ENCODE measurements at places on chromosomes 12 and 14.
A peak's percentile ranks its signal among the peaks of the same experiment; 100 is the strongest.

GRCh38 chr12:104411826-104412641 is 44.7 kb upstream of the CHST11 start:
- no peak for DNase-seq

DNA sequence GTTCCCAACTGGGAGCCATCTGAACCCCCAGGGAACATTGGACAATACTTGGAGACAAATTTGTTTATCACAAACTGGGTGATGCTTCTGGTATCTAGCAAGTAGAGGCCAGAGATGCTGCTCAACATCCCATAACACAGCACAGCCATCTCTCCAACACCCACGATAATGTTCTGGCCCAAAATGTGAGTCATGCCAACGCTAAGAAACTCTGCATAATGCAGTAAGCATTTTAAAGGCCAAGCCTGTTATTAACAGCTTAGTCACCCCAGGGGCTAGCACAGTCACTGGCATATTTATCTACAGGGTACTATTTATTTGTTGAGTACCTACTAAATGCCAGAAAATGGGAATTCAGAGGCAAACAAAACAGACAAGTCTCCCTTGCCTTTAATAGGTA is 873.1 kb upstream of the TMEM132C start:
- DNase-seq = no peak

DNA sequence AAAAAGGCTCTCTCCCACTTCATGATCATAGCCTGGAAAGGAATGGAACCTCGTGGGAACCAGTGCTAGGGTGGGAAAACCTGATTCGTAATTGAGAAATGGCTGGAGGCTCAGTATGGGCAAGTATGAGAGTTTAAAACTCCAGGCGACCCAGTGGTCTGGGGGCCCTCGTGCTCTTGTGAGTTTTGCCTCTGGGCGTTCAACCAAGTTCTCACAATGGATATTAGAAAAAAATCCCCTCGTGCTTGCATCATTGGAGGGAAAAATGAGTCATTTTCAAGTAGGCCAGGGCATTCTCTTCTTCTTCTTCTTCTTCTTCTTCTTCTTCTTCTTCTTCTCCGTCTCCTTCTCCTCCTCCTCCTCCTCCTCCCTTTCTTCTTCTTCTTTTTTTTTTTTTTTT is 39.0 kb downstream of the GPR68 start:
- DNase-seq = no peak

- no peak for DNase-seq
These were observed 62.2 kb downstream of the PPP1R36 start for GRCh38 chr14:64612021-64612380.

DNA sequence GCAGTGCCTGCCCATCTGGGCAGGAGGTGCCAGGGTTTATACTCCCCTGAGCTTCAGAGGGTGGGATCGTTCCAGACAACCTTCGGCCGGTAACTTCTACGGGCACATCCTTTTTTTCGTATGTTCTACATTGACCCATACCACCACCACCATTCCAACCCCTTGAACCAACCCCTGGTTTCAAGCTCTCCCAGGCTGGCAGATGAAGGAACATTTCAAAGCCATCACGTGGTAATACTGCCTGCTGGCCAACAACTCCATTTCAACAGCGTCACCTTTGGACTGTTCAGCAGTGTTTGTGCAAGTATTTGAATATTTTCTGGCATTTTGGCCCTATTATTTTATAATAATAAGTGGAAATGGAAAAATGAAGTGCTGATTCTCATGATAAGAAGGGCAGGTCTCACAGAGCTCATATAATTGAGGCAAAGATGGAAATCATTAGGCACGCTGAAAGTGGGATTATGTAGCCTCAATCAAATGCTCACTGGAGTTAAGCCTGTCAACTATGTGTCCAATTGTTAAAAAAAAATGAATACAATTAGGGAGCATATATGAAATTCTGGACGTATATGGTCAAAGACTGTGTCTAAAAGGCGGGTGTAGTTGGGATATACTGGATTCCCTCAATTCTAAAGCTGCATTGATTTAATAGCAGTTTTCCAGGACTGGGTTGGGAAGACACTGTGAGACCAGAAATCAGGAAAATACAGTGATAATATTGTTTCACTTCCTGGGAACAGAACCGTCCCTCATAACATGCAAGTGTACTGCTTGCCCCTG is 162.1 kb downstream of the ZFP36L1 start:
- no peak for DNase-seq

- DNase-seq = no peak
These were observed 8.2 kb downstream of the DMAC2L start for GRCh38 chr14:50320283-50320682.

- DNase-seq = no peak
These were observed 11.0 kb downstream of the PXMP2 start for GRCh38 chr12:132698341-132698740.

GRCh38 chr14:38887696-38888095 is 215.3 kb downstream of the SEC23A start:
- DNase-seq = no peak

DNA sequence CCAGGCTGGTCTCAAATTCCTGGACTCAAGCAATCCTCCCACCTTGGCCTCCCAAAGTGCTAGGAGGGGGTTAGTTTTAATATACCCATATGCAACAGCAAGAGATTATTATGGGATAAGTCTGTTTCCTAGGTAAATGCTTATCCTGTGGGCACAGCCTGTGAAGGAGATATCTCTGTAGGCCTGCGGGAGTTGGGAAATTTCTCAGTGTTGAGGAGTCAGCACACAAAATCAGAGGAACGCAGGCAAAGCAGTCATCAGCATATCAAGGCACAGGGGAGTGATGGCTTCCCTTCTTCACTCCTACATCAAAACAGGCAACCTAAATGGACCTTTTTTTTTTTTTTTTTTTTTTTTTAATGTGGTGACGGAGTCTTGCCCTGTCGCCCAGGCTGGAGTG is 20.9 kb upstream of the TMED10 start:
- no peak for DNase-seq

GRCh38 chr14:34211732-34212131 is 250.3 kb downstream of the SPTSSA start:
- no peak for DNase-seq

GRCh38 chr14:101373690-101374295 is 187.5 kb upstream of the DIO3 start:
- DNase-seq = no peak

- peak; percentile 64 for DNase-seq
These were observed 751 bp upstream of the GPRC5A start for GRCh38 chr12:12890543-12891079.

- no peak for DNase-seq
These were observed 31.2 kb downstream of the NUAK1 start for GRCh38 chr12:106107566-106107965.

GRCh38 chr12:31929027-31929526 is 30.1 kb upstream of the RESF1 start:
- no peak for DNase-seq

- DNase-seq = no peak
These were observed 21.4 kb upstream of the HECTD1 start for GRCh38 chr14:31229009-31229408.

DNA sequence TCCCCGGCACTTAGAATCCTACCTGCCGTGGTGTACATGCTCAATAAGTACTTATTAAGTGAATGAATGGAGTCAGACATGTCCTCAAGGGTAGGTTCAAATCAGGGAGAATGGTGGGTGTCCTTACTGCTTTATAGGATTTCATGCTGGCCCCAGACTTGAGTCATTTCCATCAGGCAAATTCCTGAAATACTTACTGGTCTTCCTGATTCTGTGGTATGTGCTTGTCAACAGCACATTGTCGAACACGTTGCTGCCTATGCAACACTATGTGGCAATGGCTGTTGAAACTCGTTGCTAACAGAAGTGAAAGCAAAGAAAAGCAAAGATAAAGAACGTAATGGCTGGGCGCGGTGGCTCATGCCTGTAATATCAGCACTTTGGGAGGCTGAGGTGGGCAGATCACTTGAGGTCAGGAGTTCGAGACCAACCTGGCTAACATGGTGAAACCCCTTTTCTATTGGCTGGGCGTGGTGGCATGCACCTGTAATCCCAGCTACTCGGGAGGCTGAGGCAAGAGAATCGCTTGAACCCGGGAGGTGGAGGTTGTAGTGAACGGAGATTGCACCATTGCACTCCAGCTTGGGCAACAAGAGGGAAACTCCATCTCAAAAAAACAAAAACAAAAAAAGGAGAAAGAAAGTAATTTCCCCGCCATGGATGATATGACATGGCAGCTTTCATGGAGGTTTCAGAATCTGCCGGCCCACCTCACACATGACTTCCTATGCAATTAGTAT is 214.9 kb downstream of the ZFP36L1 start:
- DNase-seq = no peak

DNA sequence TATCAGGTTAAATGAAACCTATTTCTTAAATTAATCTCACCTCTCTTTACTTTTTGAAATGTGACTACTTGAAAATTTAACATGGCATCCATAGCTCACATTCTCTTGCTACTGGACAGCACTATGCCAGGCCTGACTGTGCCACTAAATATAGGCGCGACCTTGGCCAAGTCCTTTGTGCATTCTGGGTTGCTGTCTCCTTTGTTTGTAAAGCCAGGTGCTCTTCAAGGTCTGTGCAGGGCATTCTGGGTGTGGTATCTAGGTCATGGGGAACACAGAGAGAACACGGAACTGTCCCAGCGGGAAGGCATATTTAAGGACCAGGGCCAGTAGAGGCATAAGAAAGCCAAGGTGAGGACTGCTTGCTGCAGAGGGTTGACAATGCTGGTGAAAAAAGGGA is 121.2 kb downstream of the ZNF664 start:
- DNase-seq = no peak

DNA sequence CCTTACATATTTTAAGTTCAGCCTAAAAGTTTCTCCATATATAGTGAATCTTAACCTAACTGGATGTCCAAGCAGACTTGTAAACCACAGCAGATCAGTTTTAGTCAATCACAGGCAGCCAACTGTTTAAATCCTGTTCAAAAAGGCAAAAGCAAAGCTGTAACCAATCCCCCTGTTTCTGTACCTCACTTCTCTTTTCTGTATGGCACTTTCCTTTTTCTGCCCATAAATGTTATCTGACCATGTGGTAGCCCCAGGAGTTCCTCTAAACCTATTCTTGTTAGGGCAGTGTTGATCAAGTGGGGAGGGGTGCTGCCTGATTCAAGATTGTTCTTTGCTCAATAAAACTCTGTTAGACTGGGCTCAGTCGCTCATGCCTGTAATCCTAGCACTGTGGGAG is 8.5 kb upstream of the DACT1 start:
- no peak for DNase-seq

DNA sequence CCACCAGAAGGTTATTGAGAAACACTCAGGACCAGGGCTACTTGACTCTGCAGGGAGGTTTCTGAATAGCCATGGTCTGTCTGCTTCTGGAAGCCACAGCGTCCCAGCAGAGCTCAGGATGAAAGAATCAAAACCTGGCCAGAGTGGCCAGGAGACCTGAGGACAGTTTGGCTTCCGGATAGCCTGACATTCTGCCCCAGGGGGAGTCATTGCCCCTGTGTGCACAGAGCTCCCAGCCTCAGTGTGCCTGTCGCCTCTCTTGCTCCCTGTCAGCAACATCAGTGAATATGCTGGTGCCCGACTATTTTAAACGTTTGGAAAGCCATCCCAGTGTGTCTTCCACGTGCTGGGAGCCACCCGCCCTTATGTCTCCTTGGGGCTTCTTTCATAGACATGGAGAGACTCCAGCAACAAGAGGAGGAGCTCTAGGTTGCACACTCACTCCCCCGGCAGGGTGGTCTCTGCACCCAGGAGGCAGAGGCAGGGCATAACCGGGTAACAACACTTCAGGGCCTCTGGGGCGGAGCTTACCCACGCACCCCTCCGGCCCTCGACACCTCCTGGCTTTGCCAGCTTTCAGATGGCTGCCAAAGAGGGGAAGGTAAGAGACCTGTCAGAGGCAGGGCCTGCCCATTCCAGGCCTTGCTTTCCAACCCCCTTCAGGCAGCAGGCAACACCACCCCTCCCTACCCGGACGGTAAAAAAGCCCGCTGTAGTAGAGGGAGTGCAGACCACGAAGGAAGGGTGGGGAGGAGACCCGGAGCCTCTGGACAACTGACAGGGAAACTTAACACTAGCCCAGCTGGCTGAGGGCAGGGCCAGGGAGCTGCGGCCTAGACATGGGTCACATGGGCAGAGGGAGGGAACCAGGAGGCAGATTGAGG is 19.0 kb upstream of the SLC6A12 start:
- DNase-seq = no peak

GRCh38 chr12:45697371-45697770 is 32.1 kb upstream of the ARID2 start:
- DNase-seq = no peak

GRCh38 chr12:1481906-1482305 is 112.5 kb downstream of the FBXL14 start:
- no peak for DNase-seq

- DNase-seq = no peak
These were observed 153.8 kb downstream of the LRIG3 start for GRCh38 chr12:58766513-58766870.

GRCh38 chr12:52054231-52054832 is 3.1 kb downstream of the NR4A1 start:
- no peak for DNase-seq

DNA sequence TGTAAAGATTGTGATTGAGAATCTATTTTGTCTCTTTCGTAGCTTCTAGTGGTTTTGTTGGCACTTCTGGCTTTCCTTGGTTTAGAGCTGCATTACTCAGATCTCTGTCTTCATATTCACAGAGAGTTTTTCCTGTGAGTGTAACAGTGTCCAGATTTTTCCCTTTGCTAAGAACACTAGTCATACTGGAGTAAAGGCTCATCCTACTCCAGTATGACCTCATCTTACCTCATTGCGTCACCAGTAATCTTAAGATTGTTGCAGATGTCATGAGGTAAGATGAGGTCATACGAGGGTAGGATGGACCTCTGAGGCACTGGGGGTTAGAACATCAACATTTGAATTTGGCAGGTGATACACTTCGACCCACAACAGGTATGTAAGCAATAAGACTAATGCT is 461.2 kb downstream of the FLRT2 start:
- DNase-seq = no peak

DNA sequence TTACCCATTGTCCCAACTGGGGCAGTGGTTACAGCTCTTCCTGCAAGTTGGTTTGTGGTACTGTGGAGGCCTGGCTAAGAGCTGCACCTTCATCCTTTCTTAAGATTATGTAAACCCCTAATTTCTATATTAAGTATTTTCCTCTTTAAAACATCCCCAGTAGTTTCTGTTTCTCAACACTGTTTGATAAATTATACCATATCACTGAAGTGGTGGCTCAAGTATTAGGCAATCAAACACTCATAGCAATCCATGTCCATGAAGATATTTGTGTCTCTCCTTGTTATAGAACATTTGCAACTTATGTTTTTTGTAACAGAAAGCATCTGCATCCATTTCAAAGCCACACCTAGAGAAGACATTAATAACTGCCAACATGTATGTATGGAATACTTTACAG is 31.8 kb downstream of the ATXN3 start:
- no peak for DNase-seq

DNA sequence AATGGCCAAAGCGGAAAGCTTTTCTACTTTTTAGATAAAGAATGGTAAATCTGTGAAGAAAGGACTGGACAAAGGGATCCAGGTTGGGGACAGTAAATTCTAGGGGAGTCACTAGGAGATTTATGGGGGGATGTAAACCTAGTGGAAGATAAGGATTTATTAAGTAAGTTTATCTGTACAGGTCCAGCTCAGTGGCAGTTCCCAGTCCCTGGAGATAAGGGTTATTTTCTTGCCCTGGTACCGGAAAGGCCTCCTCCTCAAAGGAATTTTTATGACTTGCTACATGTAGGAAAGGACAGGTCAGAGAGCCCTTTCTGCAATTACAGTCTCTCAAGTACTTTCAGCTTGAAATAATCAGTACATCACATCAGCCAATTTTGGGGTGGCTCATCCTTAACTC is 72.6 kb upstream of the BICD1 start:
- DNase-seq = no peak
